ENCODE measurements at places on chromosomes 11 and 22.

DNA sequence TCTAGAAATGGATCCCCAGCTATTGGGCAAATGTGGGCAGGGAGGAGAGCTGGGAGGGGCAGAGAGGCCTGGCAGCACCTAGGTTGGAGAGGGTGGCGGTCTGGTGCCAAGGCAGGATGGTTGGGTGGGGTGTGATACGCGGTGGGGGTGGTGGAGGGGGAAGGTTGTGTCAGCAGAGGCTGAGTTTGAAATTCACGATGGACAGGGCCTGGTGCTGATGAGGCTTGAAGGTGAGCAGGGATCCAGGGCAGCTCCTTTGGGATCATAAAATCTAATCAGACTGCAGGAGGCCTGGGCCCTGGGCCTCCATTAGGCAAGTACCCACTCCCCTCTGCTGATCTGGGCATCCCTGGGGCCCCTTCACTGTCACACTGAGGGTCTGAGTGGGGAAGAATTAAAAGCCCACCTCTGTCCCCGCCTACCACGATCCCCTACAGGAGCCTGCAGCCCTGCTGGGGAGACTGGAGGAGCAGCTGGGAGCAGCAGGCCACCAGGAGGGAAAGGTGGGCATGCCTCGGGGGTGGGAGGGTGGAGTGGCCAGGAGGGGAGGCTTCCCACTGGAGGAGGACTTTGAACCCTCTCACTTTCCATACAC lies 24.0 kb downstream of the IGLL1 start:
- no peak for DNase-seq

DNA sequence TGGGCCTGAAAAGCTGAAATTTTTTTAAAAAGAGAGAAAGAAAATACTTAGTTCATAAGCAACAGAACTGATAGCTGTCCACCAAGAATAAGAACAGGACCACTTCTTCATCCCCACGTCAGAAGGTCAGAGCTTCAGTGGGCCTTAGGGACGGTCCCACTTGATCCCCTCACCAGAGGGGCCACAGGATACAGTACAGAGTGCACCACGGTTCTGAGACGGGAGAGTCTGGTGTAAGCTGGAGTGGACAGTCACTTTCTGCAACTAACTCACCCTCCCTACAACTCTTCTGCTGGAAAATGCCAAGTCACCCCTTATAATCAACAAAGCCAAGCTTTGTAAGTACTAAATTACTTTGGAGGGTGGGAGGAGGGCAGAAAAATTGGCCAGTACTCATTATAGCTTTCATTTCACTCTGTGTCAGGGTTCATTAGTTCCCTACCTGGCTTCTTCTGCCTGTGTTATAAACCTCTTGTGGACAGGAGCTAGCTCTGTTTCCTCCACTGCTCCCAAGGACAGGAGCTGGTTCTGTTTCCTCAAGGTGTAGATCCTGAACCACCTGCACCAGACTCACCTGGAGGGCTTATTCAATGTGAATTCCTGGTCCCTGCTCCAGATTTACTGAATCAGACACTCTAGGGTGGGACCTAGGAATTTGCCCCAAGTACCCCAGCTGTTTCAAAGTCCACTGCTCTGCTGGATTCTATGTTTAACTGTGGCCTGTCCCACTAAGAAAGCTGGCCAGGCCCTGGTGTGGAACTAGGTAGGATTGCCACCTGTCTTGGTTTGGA lies 39.6 kb downstream of the SCGB1A1 start:
- DNase-seq, result no peak

DNA sequence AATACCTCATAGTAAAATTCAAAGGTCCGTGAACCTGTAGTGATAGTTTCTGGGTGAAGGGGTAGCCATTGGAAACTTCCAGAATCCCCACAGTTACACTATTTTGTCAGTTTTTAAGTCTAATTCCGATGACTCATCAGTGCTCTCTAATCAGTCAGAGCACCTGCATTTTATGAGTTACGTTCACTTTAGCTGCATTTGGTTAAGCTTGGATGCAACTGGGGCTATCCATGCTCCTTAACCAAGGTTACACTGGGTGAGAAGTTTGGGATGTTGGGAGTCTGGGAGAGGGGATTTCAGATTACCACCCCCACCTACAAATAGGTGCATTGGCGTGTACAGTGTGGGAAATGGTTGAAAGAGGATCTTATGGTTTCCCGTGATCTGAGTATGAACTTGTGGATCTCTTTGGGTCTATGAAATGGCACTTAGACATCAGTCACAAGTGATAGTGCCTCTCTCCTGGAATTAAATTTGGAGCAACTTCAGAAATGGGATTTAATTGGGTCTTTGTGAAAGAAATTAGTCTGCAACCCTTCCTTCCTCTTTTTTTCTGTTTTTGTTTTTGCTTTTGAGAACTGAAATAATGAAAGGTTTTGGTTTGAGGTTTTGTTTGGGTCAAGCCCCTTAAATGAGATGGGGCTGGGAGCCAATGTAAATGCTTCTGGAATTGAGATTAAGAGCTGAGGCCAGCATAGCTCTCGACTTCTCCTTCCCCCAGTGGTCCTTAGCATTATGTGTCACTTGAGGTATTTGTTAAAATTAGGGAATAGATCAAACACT lies 31.5 kb downstream of the EHF start:
- no peak for DNase-seq

- DNase-seq, result no peak
Measured at GRCh38 chr22:30421695-30422480, 3.7 kb upstream of the MTFP1 start.

DNA sequence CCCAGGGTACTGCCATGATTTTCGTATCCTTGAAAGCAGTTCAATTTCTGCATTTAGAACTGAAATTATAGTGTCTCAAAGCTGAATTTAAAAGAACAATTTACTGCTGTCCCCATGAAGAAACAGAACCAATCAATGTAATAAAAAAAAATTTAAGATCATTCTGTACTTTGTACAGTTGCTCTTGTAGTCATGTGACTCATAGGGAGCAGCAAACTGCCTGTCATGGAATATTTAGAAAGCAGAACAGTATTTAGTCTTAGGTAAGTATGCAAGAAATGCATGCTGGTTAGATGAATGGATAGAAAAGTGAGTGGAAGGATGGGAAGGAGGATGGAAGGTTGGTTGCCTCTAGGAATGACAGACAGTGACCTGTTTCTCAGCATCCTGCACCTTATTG lies 450.9 kb downstream of the RAB38 start:
- no peak for DNase-seq

DNA sequence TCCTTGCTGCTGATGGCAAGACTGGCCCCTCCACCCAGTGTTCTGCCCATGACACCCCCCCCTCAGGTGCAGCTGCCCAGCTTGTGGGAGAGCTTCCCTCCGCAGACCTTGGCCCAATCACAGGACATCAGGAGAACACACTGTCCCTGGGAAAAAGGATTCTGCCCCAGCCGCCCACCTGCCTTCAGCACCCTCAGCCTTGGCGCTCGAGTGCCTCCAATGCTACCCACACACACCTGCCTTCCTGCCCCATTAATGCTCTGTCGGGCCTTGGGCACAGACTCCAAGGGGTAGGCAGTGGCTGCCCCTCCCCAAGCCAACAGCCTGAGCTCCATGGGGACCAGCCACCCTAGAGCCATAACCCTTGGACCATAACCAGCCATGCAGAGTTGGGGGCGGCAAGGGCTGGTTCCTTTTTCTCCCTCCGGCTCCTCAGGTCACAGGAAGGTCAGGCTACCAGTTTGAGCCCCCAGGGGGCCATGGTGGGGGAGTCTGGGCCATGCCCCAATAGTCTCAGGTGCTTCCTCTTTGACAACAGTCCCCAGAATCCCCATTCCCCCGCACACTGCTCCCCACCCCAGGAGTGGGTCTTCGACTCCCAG lies 1.3 kb upstream of the ZNF70 start:
- DNase-seq, result no peak

DNA sequence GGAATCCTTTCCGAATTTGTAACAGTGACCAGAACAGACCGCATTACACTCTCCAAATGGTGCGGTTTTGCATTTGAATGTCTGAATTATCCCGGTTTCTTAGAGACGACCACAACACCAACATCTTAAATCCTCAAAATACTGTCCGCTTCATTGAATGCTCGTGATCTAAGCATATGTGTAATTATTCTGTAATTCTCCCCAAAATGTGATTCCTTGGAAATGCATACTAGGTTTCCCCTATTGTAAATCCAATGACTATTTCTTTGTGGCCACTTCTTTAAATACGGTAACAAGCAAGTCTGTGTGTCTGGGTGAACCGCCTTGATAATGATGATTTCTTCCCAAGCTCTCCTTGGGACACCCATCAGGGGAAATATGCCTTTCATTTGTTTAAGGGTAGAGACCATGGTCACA lies 87.3 kb upstream of the DBX1 start:
- DNase-seq, result no peak

Measured in activated CD4-positive, alpha-beta T cell treated with anti-CD3 and anti-CD28 coated beads, Interleukin-2, amount 50 U/mL, for 4 hours (primary cell).